ENCODE measurements at places on chromosomes 5 and 9.

GRCh38 chr9:32423371-32423770 lies 38.9 kb downstream of the ACO1 start:
- no peak for DNase-seq

- DNase-seq: no peak
Measured at GRCh38 chr9:134377976-134378375, 51.7 kb downstream of the RXRA start.

DNA sequence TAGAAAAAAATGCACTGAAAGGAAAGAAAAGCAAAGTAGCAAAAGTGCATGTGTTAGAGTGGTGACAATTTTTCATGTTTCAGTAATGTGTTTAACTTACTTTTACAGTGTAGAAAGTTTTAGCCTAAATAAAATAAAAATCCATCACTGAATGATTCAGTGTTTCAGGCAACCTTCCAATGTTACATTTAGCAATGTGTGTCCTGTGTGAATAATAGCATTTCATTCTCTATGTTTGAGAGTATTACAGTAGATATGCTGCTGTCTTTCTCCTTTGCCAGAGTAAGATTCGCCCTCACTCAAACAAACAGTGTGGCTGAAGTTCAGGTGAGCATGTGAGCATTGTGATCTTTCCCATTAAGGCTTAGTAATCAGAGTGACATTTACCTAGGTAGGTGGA lies 171.1 kb downstream of the TARS1 start:
- no peak for DNase-seq

GRCh38 chr5:158166424-158166823 lies 307.5 kb upstream of the CLINT1 start:
- no peak for DNase-seq
